ENCODE measurements at places on chromosomes 1 and 21. TPM values are rescaled to one million over a fixed set of nuclear protein-coding genes. Genes with fewer than 3 reads are reported as not detected.
A peak's percentile ranks its signal among the peaks of the same experiment; 100 is the strongest.

DNA sequence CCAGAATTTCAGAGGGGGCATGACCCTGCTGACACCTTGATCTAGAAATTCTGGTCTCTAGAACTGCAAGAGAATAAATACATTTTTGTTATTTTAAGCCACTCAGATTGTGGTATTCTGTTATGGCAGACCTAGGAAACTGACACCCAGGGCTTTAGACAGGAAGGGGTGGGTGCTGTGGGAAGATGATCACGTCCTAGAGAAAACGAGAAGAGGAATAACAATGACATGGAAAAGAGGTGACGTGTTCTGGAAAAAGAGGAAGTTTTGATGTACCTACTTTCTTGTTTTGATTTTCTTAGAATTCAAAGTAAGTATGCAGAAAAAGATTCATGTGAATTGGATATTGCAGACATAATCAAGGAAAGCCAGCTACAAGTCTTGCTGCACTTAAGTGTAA is 232.9 kb upstream of the RUNX1 start:
- H3K4me1 ChIP-seq = peaks cover 8% of the 10 kb centered on the region
- DNase-seq = no peak
- H3K27me3 ChIP-seq = no peaks in the 10 kb centered on the region
- H3K27ac ChIP-seq = peak overlapping the region; percentile 53

GRCh38 chr1:222465211-222466041 is 82.5 kb downstream of the HHIPL2 start:
- peak overlapping the region; percentile 50 for H3K27ac ChIP-seq
- DNase-seq = peak; percentile 90
- H3K36me3 ChIP-seq = no peaks in the 10 kb centered on the region
- H3K4me3 ChIP-seq = peak overlapping the region; percentile 46

Gene SLAMF9
- polyA plus RNA-seq = not detected

GRCh38 chr1:248585266-248585665 is 10.7 kb upstream of the OR2T34 start:
- no peak for DNase-seq
- no peaks in the 10 kb centered on the region for H3K36me3 ChIP-seq
- H3K4me3 ChIP-seq = no peak overlapping the region
- no peaks in the 10 kb centered on the region for H3K4me1 ChIP-seq
- no peak overlapping the region for H3K27ac ChIP-seq

Gene MAN1C1
- 10.9 TPM for polyA plus RNA-seq

DNA sequence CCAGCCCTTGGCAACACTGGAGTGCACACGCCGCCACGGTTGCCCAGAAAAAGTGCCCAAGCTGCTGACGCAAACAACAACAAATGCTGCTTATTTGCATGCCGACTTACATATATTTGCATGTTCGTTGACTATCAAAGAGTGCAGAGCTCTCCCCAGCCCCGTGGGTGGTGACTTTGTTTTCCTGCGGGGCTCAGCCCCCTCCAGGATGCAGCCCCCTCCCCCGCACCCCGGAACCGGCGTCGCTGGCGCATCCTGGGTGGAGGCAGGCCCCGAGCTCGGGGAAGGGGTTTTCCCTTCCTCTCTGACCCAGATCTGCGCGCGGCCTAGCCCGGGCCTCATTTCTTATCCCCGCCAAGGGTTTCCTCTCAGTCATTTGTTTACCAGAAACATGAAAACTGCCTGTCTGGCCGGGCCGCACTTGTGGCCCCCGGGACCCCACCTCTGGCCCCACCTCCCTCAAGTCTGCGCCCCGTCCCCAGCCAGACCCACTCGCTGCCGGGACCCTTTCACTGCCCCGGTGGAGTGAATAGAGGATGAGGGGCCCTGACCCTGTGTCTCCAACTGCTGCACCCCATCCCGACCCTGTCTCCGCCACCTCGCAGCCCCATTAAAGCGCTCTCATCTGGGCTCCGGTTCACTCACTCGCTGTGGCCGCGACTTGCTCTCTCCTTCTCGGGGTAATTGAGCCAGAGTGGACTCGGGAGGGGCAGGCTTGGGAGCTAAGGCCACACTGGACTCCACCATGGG is 5.5 kb downstream of the TNFRSF25 start:
- no peak overlapping the region for H3K27ac ChIP-seq
- H3K4me3 ChIP-seq = no peak overlapping the region
- no peak for DNase-seq
- H3K27me3 ChIP-seq = peaks cover 24% of the 10 kb centered on the region
- H3K36me3 ChIP-seq = peaks cover 19% of the 10 kb centered on the region

- H3K27me3 ChIP-seq = no peaks in the 10 kb centered on the region
- H3K4me3 ChIP-seq = no peak overlapping the region
- H3K27ac ChIP-seq = no peak overlapping the region
- peaks cover 7% of the 10 kb centered on the region for H3K4me1 ChIP-seq
- no peaks in the 10 kb centered on the region for H3K36me3 ChIP-seq
Observed at GRCh38 chr1:201610858-201611257, 71.9 kb downstream of the NAV1 start.

Gene TRIM62
- polyA plus RNA-seq = 1.8 TPM

Gene BRINP3
- 0.15 TPM for polyA plus RNA-seq

DNA sequence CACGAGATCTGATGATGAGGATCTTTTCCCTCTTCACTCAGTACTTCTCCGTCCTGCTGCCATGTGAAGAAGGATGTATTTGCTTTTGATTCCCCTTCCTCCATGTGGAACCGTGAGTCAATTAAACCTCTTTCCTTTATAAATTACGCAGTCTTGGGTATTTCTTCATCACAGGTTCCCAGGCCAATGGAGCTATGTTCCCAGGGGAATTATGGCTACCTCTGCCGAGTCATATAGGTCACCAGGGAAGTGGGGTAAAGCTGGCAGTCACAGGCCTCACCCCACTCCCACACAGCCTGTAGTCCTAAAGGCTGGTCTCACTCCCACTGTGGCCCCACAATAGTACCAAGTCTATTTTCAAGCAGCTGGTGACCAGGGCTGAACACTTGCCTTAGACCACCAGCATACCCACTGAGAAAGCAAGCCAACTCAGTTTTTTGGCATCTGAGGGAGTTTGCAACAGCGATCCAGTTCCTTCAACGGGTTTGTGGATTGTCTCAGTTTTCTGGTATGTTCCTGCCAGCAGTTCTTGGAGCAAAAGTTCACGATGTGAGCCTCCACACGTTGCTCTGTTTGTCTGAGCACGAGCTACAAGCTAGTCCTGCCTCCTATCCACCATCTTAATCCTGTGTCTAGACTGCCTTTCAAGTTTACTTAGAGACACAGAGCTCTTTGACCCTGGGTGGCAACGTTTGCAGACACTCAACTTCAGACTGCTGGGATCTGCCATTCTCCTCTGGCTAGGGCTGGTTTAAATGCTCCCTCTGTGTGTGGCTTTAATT is 104.5 kb downstream of the CENPF start:
- no peak for DNase-seq
- no peak overlapping the region for H3K27ac ChIP-seq
- no peaks in the 10 kb centered on the region for H3K4me1 ChIP-seq

Gene LRRC53
- polyA plus RNA-seq = 0.04 TPM

All from heart left ventricle (tissue), 16 donors.